HFFc6 (cell line): ENCODE measurements at places on chromosomes 7 and 10.

DNA sequence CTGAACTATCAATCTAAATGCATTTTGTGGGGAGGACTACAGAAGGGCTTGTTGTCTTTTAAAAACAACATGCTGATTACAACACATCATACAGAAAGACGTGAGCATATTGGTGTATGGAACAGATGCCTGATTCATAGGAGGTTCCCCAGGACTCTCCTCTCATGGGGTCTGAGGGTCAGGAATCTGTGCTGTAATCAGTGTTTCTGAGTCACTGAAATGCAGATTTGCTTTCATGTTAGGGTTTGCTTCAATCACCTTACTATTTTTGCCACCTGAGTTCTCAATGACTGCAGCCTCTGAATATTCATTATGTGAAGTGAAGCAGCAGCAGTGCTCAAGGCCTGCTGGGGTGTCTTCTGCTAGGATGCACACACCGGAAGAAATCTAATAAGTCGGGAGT is 550 bp upstream of the ANK3 start:
- no peak for DNase-seq

DNA sequence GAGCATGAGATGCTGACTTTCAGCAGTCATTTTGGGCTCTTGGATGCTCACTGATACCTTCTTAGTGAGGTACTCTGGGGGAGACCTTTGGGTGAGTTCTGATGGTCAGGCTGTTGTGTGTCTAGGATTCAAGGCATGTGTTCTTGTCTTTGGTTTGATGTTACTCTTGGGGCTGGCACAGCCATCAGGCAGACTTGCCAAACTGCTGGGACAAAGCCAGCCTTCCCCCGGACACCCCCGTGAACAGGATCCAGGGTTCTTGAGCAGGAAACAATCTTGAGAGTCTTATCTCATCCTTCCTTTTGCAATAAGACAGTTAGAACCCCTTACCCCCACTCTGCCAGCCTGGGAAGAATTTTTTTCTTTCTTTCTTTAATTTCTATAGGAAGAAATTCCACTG is 42.2 kb downstream of the SUFU start:
- no peak for DNase-seq

DNA sequence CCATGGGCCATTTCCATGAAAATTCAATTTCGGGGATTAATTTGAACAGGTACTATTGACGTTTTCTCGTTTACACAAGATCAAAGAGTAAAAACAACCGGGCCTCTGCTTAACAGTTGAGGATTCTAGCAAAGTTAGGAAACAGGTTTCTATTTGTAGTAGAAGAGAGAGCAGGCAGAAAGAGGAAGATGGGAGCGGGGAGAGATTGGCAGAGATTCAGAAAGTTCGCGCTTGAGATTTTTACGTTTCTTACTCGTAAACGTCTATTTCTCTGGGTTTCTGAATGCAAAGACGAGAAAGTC is 571 bp upstream of the VWC2 start:
- no peak for DNase-seq

GRCh38 chr10:188546-188945 is 53.3 kb downstream of the ZMYND11 start:
- no peak for DNase-seq

DNA sequence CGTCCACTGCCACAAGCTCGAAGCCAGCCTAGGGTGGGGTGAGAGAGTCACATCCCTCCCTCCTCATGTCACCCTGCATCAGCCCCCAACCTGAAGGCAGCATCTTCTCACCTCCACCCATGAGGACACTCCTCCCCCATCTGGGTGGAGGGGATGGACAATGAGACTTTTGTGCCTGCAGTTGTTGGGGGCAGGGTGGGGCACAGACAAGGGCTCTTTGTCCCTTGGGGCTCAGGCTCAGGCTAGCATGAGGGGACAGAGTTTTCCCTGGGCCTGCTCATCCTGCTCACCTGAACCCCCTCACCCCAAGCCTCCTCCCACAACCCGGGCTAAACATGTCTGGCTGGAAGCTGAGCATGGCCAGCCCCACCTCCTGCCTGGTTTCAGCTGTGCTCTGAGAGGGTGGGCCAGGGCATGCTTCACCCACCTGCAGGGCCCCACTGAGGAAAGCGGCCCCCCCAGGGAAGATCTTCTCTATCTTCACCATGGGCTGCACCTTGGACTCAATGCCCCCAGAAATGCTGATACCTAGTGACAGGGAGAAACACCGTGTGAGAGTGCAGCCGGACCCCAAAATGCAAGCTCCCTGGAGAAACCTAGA is 9.3 kb downstream of the LZTS2 start:
- DNase-seq = no peak

- DNase-seq = no peak
Observed at GRCh38 chr10:4633186-4633585, 192.8 kb upstream of the AKR1E2 start.

- DNase-seq = no peak
Observed at GRCh38 chr7:120738816-120739215, 119.1 kb downstream of the TSPAN12 start.

DNA sequence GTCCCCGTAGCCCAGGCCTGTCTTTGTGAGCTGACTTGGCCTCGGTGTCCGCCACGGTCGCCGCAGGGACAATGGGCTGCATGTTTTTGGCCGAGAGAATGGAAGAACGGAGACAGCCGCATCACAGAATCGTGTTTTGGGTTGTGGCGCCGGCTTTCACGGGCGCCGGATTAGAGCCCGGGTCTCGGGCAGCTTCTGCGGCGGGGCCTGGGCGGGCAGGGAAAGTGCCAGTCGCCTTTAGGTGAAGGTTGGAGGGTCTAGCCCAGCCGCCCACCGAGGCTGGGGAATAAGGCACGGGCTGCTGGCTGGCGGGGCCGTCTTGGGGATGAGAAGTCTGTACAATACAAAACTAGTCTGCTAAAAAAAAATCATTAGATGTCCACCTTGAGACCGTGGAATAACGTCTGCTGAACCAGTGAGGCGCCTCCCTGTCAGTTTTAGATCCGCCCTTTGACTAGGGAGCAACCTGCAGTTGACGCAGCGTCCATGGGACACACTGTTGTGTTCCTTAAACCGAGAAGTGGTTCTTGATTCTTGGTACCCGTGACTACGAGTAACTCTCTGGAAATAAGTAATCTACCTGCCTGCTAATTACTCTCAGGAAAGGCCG is 577 bp downstream of the DNAJB9 start:
- peak; percentile 25 for DNase-seq
